ENCODE measurements at places on chromosomes 5 and 9.

DNA sequence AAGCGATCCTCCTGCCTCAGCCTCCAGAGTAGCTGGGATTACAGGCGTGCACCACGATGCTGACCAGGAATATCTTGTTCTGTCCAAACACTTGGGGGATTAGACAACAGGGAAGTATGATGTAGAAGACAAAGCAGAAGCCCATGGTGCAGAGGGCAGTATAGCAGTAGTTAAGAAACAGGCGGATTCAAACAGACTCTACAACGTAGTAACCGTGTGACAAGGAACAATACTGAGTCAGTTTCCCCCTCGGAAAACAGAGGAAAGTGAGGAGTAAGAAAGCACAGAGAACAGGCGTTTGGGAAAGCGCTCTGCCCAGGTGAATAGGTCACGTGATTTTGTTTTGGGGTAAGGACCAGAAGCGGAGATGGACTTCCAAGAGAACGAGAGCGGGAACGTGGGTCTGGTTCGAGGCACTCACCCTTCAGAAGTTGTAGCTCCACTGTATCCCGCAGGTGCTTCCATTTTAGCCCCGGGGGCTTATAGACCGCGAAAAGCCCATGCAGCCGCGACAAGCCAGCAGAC, 306 bp downstream of the TRUB2 start:
- no peak for ATAC-seq

GRCh38 chr9:126894052-126894603, 20.5 kb upstream of the RALGPS1 start:
- ATAC-seq: no peak

GRCh38 chr5:127963931-127964330, 119.6 kb upstream of the SLC12A2 start:
- ATAC-seq: no peak

DNA sequence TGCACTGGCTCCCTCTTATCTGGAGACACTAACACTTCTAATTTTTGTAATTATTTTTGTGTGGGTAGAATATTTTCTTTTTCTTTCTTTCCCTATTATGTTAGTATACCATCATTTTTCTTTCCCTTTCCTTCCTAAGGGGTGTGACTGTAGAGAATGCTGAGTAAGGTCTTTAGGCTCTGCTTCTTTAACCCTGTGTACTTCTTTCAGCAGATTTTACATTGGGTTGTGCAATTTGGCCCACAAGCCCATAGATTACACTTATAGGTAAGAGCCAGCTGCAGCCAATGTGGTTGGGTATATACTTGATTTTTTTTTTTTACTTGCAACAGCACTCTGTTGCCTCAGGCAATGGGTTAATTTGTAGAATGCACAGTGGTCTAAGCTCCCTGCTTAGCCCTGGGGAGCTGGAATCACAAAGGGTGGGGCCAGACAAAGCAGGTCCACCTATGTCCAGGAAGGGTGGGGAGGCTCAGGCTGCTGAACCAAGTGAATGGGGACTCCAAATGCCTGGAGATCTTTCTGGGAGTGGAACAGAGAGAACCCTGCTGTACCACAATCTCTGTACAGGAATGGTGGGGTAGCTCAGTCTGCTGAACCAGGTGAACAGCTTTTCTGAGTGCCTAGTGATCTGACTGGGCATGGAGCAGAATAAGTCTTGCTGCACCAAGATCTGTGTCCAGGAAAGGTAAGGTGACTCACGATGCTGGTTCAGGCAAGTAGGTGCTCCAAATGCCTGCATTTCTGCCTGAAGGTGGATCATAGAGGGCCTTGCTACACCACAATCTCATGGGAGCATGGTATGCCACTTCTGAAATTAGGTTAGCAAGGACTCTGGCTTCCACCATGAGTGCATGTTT, 64.9 kb downstream of the SLC25A46 start:
- ATAC-seq: no peak

GRCh38 chr9:18390393-18390792, 83.6 kb upstream of the ADAMTSL1 start:
- no peak for ATAC-seq

GRCh38 chr9:71620331-71620730, 148.0 kb downstream of the CEMIP2 start:
- ATAC-seq: no peak

DNA sequence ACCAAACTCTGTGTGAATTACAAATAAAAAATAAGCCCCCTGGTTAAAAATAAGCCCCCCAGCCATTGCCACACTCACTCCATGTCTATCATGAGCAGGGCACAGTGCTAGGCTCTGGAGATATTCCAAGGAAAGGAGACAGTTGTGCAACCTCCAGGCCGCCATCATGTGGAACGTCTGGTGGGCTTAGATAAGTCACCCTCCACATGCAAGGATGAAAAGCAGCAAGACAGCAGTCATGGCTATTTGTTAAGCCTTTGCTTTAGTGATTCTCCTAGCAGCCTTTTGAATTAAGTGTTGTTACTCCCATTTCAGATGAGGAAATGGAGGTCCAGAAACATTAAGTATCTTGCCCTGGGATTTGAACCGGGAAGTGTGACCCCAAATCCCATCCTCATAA, 94.8 kb downstream of the DCP2 start:
- no peak for ATAC-seq

- ATAC-seq: no peak
Measured at GRCh38 chr5:36414869-36415282, 113.2 kb upstream of the RANBP3L start.

GRCh38 chr5:177588413-177588909, 3.5 kb upstream of the TMED9 start:
- ATAC-seq: no peak

DNA sequence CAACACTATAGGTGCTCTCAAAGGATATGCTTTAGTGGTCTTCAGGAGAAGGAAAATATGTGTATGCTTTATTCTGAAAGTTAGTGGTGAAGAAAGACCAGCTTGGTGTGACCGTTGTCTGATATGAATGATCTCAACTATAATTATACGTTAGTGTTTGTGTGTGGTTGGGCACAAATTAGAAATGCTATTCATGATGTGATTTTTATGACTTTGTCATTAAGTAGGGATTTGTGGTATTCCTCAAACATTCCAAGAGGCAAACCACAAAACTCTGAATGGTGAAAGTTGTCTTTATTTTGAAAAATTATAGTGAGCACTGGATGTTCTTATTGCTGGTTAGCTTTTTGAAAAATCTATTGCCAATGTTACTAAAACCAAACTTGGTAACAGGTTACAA, 6.2 kb upstream of the F2R start:
- no peak for ATAC-seq

DNA sequence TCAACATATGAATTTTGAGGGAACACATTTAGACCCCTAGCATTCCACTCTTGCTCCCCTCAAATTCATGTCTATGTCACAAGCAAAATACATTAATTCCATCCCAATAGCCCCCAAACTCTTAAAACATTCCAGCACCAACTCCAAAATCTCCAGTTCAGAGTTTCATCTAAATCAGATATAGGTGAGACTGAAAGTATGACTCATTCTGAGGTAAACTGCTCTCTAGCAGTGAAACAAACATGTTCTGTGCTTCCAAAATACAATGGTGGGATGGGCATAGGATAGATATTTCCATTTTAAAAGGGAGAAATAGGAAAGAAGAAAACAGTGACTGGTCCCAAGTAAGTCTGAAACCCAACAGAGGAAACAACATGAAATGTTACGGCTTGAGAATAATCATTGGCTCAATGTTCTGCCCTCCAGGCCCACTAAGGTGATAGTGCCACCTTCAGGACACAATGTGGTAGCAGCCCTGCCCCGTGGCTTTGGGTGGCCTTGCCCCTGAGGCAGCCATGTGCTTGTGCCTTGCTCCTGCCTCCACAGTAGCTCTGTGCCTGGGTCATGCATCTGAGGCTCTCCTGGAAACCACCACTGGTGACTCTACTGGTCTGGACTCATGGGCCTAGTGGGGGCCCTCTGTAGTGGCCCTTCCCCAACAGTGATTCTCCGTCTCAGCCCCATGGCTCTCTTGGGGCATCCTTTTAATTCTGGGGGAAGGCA, 36.4 kb upstream of the IPPK start:
- peak; percentile 25 for ATAC-seq

DNA sequence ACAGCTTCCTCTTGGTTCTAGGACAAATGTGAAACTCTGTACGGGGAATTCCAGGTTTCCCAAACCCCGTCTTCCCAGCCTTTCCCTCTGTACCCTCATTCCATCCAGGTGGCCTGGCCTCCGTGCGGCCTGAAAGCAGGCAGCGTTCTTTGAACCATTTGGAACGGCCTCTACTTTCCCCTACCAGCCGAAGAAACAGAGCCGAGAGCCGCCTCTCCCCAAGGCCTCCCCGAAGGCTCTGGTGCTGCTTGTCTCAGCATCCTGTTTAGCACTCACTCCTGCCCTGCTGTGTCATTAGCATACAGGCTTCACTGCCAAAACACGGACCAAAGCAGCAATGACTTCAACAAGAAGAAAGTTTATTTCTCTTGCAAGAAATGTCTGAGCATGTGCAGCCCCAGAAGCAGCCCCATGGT, 137.7 kb downstream of the HSD17B3 start:
- ATAC-seq: no peak

GRCh38 chr5:34738381-34738780, 82.3 kb downstream of the RAI14 start:
- ATAC-seq: no peak

- peak; percentile 88 for ATAC-seq
Measured at GRCh38 chr5:149172261-149172660, 31.0 kb downstream of the ABLIM3 start.

GRCh38 chr5:73531356-73531755, 33.1 kb downstream of the BTF3 start:
- ATAC-seq: no peak

DNA sequence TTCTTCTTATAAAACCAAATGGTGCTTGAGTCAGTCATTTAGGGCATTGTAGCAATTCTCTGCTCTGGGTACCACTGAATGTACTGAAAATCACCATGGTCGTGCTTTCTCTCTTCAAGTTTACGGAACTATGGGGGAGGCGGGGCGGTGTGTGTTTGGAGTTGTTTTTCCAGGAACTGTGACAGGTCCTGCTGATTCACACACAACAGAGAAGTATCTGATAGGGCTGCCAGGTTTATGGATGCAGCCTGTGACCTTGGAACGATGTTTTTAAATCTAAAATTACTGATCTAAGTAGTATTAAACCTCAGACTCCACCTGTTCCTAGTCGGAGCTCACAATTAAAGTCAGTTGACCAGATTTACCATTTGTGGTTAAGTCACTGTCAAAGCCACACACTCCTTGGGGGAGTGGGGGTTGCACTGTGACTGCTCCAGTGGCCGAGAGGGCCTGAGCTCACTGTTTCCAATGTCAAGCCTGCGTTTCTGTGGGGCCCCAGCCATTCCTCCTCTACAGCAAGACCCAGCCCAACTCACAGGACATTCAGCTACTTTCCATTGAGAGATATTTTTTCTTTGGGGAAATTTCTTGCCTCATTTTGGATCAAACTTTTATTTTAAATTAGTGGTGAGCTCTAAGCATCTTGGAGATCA, 44.4 kb downstream of the GADD45G start:
- ATAC-seq: no peak

DNA sequence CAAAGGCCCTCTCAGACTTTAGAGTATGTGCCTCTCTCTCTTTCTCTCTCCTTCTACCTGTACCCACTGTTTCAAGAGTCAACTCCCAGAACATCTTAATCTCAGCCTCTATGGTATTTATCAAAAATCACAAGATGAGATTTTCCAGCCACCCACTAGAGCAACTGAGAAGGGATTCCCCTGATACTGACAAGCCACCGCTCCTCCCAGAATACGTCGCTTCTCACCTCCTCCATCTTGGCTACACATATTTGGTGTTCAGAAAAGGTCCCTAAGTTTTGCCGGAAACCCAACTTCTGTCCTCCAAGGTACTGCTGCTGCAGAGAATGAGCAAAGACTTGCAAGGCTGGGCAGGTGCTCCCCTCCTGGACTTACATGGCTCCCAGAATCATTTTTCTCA, 6.1 kb downstream of the GARIN3 start:
- peak; percentile 9 for ATAC-seq

- ATAC-seq: no peak
Measured at GRCh38 chr9:97526895-97527575, 25.6 kb downstream of the TMOD1 start.

- no peak for ATAC-seq
Measured at GRCh38 chr5:159100782-159101646, 1.3 kb upstream of the EBF1 start.

- no peak for ATAC-seq
Measured at GRCh38 chr9:99134893-99135341, 30.0 kb downstream of the TGFBR1 start.

GRCh38 chr5:1727571-1727970, 72.1 kb downstream of the MRPL36 start:
- ATAC-seq: no peak

DNA sequence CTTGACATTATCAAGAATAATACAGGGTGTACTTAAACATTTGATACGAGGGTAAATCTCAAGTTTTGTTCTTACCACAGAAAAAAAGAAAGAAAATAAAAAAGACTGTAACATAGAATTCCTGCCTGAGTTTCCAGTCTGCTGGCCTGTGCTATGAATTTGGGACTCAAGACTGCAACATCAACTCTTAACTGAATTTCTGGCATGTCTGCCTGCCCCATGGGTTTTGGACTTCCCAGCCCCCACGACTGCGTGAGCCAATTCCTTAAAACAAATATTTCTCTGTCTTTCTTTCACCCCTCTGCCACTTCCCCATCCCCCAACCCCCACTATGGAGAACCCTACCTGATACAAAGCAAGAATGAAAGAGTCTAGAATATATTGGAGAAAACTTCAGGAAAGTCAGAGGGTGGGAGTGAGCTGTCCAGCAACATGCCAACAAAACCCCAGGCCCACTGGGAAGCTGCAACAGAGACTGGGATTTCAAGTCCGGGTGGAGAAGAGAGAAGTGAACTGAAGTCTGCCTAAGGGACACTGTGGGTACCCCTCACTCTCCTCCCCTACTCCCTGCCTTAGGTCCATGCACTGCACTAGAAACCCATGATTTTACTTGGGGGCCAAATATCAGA, 43.0 kb downstream of the MARCHF3 start:
- peak; percentile 8 for ATAC-seq

- no peak for ATAC-seq
Measured at GRCh38 chr5:6321078-6321477, 57.3 kb downstream of the MED10 start.

GRCh38 chr9:134670042-134670525, 28.5 kb downstream of the COL5A1 start:
- ATAC-seq: no peak

- no peak for ATAC-seq
Measured at GRCh38 chr5:151295138-151295537, 8.4 kb downstream of the SLC36A3 start.

DNA sequence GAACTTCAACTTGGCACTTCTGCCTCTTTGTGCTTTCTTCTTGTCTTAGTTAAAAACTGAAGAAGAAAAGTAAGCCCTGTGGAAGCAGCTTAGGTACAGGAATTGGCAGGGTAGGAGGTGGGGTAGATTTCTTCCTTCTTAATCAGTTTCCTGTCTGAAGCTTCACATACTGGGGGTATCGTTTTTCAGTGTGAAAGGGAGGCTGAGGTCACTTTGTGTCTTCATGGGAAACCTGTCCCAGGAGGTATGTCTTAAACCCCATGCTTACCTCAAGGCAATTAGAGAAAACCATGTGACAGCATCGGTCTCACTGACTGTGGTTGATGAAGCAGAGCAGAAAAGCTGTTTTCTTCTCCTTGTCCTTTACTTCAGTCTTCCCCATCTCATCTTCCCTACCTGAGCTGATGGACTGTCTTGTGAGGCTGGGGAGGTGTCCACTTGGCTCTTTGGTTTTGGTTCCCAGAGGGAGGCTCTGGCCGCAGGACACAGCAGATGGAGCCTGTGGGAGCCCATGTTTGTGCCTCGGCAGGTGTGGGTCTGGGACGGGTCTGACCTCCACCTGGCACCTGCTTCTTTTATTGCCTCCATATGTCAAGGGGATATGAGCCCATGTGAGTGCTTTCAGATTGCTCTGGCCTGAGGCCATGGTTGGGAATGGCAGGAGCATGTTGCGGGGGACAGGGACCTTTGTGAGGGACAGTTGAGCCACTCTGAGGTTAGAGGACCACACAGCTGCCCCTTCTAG, 47.0 kb downstream of the SH3GL2 start:
- no peak for ATAC-seq

All from activated CD4-positive, CD25-positive, alpha-beta regulatory T cell treated with anti-CD3 and anti-CD28 coated beads, Interleukin-2, amount 50 U/mL, for 24 hours (primary cell).